ENCODE measurements at places on chromosomes 2 and 18.

DNA sequence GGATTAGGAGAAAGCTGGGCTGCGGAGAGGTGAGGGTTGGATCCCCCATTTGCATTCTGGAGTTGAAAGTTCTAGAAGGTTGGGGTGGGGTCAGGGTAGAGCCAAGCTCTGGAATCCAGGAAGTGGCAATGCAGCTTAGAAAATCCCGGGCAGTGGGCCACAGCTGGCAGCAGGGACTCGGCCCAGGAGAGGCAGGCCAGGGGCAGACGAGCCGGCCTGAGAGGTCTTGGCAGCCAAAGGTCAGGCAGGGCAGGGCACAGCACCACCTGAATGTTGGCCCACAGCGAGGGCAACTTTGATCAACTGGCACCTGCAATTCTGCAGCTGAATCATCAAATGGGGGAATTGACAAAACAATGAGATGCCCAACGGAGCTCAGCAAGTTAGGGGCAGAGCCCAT is 139.2 kb downstream of the INHBB start:
- no peak for DNase-seq

GRCh38 chr2:2321200-2321540 is 9.9 kb downstream of the MYT1L start:
- no peak for DNase-seq

DNA sequence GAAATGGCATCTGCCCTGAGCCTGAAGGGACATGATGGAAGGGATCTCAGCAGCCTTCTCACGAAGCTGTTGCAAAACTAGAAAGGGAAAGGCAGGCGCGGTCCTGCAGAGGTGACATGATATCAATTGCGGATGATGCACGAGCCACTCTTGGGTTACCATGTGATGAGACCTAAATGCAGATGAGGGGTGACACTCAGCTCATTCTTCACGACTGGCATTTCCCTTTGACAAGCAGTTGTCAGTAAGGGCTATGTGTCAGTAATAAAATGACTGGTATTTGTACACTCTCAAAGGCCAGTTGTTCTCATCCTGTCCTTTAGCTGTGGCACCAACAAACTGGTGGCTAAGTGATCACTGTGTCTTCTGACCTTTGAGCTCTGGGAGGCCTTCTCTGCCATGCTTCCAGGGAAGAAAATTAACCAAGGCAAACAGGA is 273.6 kb downstream of the ETAA1 start:
- no peak for DNase-seq

DNA sequence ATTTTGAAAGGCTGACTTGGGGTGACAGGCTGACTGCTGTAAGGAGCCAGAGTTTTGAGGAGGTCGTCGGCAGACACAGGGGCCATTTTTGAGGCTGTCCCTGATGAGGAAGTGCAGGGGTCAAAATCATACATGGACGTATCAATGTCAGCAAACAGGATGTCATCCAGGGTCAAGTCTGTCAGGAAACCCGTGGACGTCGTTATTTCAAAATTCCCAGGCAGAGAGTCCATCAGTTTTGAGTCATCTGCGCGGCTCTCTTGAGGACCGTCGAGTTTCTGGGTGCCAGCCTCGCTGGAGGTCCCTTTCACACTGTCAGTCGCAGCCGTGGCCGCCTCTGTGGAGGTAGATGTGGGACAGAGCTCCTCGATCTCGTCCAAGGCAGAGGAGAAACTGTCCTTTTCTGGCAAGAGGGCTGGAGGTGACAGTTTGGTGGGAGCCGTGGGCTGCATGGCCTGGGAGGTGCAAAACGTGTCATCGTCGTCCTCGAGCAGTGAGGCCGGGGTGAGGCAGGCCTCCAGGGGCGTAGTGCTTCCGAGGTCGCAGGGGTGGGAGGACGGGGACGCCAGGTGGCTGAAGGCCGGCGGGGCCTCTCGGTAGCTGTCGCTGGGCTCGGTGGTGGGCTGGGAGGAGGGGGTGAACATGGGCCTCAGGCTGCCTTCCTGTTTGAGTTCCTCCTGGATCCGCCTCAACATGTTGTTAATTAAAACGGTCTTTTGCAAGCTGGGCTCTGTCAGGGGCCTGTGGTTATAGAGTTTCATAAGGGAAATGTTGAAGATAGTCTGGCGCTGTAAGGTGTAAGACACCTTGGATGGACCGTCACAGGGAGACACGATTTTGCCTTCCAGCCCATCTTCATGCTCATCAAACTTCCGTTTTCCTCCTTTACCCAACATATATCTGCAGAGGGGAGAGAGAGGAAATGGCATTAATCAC is 17.5 kb downstream of the SERTAD2 start:
- no peak for DNase-seq

DNA sequence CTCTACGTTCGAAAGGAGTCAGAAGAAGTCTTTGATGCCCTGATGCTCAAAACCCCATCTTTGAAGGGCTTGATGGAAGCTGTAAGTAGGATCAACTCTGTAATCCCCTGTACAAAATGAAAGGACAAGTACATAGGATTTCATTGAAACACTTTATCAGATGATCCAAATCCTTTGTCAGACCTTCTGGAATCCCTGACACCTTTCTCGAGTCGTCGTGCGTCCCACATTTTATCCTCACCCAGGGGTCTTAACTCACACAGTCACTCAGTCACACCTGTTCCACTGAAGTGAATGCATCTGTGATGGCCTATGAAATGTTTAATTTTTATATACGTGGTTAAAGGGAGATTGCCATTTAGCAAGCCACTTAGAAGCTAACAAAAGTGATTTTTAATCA is 44.8 kb downstream of the GRHL1 start:
- no peak for DNase-seq

DNA sequence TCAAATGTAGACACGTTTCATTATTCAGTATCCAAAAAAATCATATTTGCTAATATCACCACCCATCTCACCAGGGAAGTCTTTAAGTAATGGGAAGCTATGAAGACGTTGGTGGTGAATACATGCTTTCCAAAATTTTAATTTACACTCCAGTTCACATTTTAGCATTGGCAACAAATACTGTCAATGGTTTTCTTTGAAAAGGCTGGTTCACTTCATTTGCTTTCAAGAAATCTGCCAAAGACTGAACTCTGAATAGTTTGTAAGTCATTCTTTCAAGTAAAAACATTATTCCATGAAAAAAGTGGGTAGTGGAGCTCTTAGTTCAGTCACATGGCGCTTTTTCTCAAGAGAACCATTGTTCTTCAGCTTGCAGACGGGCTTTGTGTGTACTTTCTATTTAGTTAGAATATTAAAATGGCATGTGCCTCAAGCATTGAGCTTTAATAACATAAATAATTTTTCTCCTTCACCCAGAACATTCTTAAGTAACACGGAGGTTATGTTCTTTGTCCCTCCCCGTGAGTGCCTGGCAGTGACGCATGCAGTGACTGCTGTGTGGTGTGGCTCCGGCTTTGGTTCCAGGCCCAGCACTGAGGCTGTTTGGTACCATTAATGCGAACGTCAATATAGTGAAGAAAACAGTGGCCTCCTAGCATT is 300.0 kb upstream of the HDAC4 start:
- DNase-seq, result no peak

- no peak for DNase-seq
Measured at GRCh38 chr2:232816657-232817056, 40.3 kb upstream of the KCNJ13 start.

- peak; percentile 59 for DNase-seq
Measured at GRCh38 chr2:172101821-172102390, 794 bp downstream of the DLX2 start.

GRCh38 chr2:99106913-99107312 is 34.6 kb upstream of the C2orf15 start:
- DNase-seq, result no peak

DNA sequence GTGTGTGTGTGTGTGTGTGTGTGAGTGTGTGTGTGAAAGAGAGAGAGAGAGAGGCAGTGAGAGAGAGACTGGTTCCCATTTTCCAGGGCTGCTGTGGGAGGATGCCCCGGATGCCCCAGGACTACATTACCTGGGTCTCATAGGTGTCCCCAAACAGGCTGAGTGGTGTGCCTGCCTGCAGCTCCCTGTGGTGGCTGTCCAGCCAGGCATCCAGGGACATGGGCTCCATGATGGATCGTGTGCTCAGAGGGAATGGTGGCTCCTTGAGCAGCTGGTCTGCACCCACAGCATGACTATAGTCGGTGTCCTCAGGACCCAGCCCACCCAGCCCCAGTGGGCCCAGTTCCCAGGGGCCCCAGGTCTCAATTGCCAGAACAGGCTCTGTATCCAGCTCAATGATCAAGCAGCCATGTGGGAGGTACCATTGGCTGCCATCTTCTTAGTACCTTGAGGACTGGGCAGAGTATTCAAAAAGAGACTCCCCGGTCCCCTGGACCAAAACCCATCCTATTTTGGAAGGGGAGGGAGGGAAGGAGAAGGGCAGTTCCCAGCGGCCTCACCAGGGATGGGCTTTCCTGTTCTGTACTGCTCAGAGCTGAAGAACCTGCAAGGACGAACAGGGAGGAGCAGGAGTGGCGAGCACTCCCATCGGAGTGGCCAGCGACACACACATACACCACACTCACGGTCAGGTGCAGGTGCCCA is 5.8 kb upstream of the OXER1 start:
- DNase-seq, result no peak

DNA sequence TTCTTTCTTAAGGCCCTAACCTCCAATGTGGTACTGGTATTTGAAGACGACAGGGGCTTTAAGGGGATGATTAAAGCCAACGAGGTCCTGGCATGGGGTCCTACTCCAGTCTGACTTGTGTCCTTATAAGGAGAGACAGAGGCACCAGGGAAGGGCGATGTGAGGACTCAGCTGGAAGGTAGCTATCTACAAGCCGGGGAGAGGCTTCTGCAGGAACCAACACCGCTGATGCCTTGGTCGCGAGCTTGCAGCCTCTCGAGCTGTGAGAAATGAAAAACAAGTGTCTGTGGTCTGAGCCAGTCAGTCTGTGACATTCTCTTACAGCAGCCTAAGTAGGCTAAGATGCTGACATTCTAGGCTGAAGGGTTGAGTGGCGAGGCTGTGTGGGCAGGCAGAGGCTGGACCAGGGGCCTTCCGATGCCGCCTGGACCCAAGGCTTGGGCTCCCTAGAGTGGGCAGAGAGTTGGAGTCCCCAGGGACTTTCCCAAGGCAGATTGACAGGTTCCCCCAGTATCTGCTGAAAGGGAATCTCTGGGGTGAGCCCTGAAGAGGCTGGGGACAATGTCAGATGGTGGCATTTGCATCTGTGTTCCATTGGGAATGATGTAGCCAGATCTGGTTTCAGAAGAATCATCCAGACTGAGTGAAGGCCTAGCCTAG is 322.9 kb upstream of the HS6ST1 start:
- no peak for DNase-seq
